Fibroblast of skin of left biceps (primary cell): ENCODE measurements at places on chromosomes 13 and 19.

GRCh38 chr13:31639443-31640163 lies 99.7 kb upstream of the RXFP2 start:
- DNase-seq, result no peak

DNA sequence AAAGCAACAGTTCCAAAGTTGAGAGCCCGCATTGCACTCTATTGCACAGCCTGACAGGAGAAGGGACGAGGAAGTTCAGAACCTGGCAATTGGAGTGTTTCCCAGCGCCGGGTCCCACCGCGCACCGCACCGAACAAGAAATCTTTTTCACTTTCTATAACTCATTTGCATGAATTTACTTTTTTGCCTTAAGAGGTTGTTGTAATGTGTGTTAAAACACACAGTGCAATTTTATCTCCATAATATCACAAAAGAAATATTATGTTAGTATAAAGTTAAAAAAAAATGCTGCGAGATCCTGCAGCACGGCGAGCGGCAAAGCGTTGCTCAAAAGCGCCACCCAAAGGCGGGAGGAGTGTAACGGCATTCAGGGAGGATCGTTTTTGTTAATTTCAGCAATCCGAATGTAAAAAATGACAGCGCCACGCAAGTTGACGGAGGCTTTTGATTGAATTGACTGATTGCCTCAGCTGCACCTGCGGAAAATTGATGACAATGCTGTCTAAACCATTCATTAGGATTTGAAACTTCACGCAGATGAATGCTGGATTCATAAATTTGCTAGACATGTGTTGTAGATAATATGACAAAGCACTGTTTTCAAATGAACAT lies 303.6 kb upstream of the ZNF507 start:
- no peak for DNase-seq

DNA sequence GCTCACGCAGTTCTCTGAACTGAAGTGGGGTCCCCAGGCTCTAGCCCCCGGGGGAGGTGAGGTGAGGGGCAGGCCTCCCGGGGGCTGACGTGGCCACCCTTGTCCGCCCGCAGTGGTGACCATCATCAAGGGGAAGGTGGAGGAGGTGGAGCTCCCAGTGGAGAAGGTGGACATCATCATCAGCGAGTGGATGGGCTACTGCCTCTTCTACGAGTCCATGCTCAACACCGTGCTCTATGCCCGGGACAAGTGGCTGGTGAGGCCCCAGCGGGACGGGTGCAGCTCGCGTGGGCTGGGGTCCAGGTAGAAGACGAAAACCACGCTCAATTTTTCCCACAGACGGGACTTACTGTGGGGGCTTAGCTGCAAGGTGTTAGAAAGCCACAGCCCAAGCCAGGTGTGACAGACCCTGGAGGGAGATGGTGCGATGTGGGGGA lies 5.6 kb upstream of the ADM5 start:
- DNase-seq, result no peak

- no peak for DNase-seq
These were observed 609 bp downstream of the ZAR1L start for GRCh38 chr13:32314271-32315237.

- DNase-seq, result no peak
These were observed 21.8 kb upstream of the RAB20 start for GRCh38 chr13:110583178-110583865.

DNA sequence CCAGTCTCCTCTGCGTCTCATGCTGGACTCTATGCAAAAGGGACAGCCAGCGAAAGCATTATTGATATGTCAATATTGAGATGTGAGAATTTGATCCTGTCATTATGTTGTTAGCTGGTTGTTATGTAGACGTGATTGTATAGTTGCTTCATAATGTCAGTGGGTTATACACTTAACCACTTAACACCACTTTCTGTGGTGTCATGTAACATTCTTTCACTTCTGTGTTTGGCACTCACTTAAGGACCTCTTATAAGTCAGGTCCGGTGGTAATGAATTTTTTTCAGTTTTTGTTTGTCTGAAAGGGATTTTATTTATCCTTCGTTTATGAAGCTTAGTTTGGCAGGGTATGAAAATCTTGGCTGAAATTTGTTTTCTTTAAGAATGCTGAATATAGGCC lies 7.1 kb upstream of the SIGLEC7 start:
- DNase-seq, result no peak
